ENCODE measurements at places on chromosomes 2 and 18.

GRCh38 chr18:32919799-32920198, 147.0 kb upstream of the KLHL14 start:
- no peaks in the 10 kb centered on the region for H3K27me3 ChIP-seq
- no peaks in the 10 kb centered on the region for H3K36me3 ChIP-seq
- peak overlapping the region; percentile 42 for H3K4me3 ChIP-seq
- peak overlapping the region; percentile 72 for H3K27ac ChIP-seq
- peaks cover 47% of the 10 kb centered on the region for H3K4me1 ChIP-seq

GRCh38 chr2:236665572-236666118, 96.0 kb downstream of the ACKR3 start:
- H3K27me3 ChIP-seq: peaks cover 5% of the 10 kb centered on the region
- H3K4me3 ChIP-seq: no peak overlapping the region
- H3K4me1 ChIP-seq: no peaks in the 10 kb centered on the region
- DNase-seq: no peak
- H3K36me3 ChIP-seq: no peaks in the 10 kb centered on the region
- no peak overlapping the region for H3K27ac ChIP-seq

- no peaks in the 10 kb centered on the region for H3K4me1 ChIP-seq
- no peak overlapping the region for H3K27ac ChIP-seq
- no peaks in the 10 kb centered on the region for H3K27me3 ChIP-seq
- no peaks in the 10 kb centered on the region for H3K36me3 ChIP-seq
- DNase-seq: no peak
- no peak overlapping the region for H3K4me3 ChIP-seq
Measured at GRCh38 chr2:212109217-212109616, 429.4 kb downstream of the ERBB4 start.

DNA sequence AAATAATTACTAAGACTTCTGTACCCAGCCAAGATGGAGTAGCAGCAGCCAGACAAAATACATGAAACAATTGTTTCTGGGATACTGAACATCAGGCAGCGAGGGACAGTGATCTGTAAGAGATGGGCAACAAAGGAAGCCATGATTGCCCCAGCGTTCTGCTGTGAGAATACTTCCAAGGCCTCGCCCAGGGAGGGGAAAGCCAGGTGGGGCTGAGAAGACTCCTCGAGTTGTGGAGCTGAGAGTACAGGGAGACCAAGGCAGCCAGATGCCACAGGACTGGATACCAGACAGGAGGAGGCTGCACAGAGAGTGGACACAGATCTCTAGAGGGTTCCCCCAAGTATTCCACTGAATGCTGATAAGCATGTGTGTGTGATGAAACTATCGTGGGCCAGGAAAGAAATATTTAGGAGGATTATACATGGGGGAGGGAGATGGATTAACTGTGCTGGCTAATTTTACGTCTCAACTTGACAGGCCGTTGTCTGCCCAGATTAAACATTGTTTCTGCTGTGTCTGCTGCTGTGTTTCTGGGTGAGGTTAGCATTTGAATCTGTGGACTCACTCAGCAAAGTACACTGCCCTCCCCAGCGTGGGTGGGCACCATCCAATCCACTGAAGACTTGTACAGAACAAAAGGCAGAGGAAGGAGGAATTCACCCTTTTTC, 10.2 kb upstream of the LIMS2 start:
- no peak for DNase-seq
- H3K4me3 ChIP-seq: no peak overlapping the region
- no peaks in the 10 kb centered on the region for H3K27me3 ChIP-seq
- H3K4me1 ChIP-seq: peaks cover 6% of the 10 kb centered on the region
- H3K27ac ChIP-seq: no peak overlapping the region

- H3K27me3 ChIP-seq: no peaks in the 10 kb centered on the region
- H3K27ac ChIP-seq: no peak overlapping the region
- no peaks in the 10 kb centered on the region for H3K4me1 ChIP-seq
- no peak overlapping the region for H3K4me3 ChIP-seq
Measured at GRCh38 chr2:135299658-135300244, 231.3 kb downstream of the ZRANB3 start.

- no peak overlapping the region for H3K27ac ChIP-seq
- no peak overlapping the region for H3K4me3 ChIP-seq
- H3K4me1 ChIP-seq: no peaks in the 10 kb centered on the region
- H3K36me3 ChIP-seq: no peaks in the 10 kb centered on the region
- DNase-seq: no peak
Measured at GRCh38 chr2:76415821-76416220, 705.1 kb upstream of the GCFC2 start.

GRCh38 chr2:42977270-42978174, 185.1 kb upstream of the HAAO start:
- DNase-seq: no peak
- H3K4me3 ChIP-seq: no peak overlapping the region
- H3K27ac ChIP-seq: no peak overlapping the region
- peaks cover 3% of the 10 kb centered on the region for H3K27me3 ChIP-seq

DNA sequence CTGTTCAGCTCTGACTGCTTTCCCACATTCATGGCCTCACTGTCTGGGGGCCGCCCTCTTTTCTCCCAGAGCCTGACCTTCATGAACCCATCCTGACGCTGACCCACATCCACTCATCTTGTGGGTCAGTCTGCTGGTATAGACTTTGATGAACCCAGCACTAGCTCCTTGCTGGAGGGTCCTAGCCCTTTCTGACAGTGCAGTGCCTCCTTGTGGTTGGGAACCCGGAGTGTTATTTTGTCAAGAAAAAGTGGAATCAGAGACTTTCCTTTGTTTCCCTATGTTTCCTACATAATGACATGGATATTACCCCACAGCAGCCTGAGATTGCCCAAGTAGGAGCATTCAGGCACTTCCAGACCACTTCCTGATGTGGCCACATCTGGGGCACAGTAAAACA, 19.3 kb upstream of the OSR1 start:
- no peaks in the 10 kb centered on the region for H3K36me3 ChIP-seq
- no peaks in the 10 kb centered on the region for H3K4me1 ChIP-seq
- no peak overlapping the region for H3K4me3 ChIP-seq
- H3K27ac ChIP-seq: no peak overlapping the region
- no peak for DNase-seq
- H3K27me3 ChIP-seq: peaks cover 27% of the 10 kb centered on the region

- peaks cover 6% of the 10 kb centered on the region for H3K4me1 ChIP-seq
- peaks cover 6% of the 10 kb centered on the region for H3K36me3 ChIP-seq
- H3K4me3 ChIP-seq: no peak overlapping the region
- no peak for DNase-seq
- no peaks in the 10 kb centered on the region for H3K27me3 ChIP-seq
- H3K27ac ChIP-seq: no peak overlapping the region
Measured at GRCh38 chr2:44372246-44372645, 10.5 kb downstream of the CAMKMT start.

DNA sequence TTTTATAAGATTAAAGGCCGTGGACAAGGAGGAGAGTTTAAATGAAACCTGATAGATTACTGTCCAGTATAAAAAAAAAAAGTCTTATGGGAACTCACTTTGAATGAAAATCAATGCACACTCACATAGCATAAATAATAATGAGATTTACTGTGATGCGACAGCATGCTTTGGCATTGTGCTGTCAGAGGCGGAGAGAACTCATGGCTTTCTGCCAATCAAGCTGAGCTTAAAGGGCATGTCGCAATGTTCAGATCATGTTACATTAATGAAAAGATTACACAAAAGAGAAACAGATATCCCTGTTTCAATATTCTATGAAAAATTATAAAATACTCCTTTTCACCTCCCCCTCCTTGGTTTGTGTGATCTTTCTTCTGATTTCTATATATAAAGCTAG, 310.8 kb downstream of the ERBB4 start:
- no peaks in the 10 kb centered on the region for H3K4me1 ChIP-seq
- H3K27ac ChIP-seq: no peak overlapping the region
- no peak overlapping the region for H3K4me3 ChIP-seq
- H3K36me3 ChIP-seq: no peaks in the 10 kb centered on the region
- H3K27me3 ChIP-seq: no peaks in the 10 kb centered on the region

GRCh38 chr2:98438190-98439133, 6.2 kb upstream of the INPP4A start:
- H3K36me3 ChIP-seq: no peaks in the 10 kb centered on the region
- no peaks in the 10 kb centered on the region for H3K27me3 ChIP-seq
- H3K4me3 ChIP-seq: no peak overlapping the region

DNA sequence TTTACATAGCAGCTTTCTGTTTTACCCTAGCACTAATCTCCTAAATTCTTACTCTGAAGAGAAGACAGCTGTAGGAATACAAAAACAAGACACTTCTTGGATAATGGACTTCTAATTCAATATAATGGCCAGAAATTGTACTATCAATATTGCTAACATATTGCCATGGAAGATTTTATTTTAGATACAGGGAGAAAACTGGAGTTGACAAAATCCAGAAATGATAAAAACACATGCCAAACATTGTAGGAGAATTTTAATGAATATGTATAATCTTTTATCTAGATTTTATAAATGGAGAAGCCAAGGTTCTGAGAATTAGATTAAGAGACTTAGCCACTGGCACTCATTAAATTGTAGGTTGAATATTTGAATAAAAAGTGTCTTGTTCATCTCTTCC, 1838.8 kb upstream of the LRRTM1 start:
- H3K27me3 ChIP-seq: no peaks in the 10 kb centered on the region
- H3K4me3 ChIP-seq: no peak overlapping the region
- no peak for DNase-seq
- H3K4me1 ChIP-seq: no peaks in the 10 kb centered on the region
- no peaks in the 10 kb centered on the region for H3K36me3 ChIP-seq

DNA sequence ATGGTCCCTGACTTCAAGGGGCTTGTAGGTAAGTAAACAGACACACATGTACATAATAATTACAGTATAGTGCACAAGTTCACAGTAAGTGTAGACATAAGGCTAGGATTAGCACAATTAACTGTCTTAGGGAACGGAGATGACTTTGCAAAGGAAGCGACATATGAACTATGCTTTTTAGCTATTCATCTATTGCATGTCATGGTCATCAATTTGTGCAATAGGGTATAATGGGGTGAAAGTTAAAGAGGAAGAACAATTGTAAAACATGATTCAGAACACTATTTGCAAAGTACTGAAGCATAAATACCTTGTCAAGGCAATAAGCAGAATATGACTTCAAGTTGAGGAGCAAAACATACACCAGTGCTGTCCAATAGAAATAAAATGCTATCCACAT, 112.3 kb upstream of the SLC8A1 start:
- no peaks in the 10 kb centered on the region for H3K36me3 ChIP-seq
- no peak overlapping the region for H3K27ac ChIP-seq
- no peaks in the 10 kb centered on the region for H3K27me3 ChIP-seq
- H3K4me3 ChIP-seq: no peak overlapping the region
- DNase-seq: no peak

GRCh38 chr2:44107086-44107740, 61.5 kb upstream of the PPM1B start:
- H3K27me3 ChIP-seq: no peaks in the 10 kb centered on the region
- peaks cover 11% of the 10 kb centered on the region for H3K4me1 ChIP-seq
- no peak overlapping the region for H3K4me3 ChIP-seq
- no peaks in the 10 kb centered on the region for H3K36me3 ChIP-seq
- DNase-seq: no peak

GRCh38 chr18:77067291-77068061, 65.1 kb downstream of the MBP start:
- H3K36me3 ChIP-seq: peaks cover 58% of the 10 kb centered on the region
- peak overlapping the region; percentile 64 for H3K4me3 ChIP-seq

DNA sequence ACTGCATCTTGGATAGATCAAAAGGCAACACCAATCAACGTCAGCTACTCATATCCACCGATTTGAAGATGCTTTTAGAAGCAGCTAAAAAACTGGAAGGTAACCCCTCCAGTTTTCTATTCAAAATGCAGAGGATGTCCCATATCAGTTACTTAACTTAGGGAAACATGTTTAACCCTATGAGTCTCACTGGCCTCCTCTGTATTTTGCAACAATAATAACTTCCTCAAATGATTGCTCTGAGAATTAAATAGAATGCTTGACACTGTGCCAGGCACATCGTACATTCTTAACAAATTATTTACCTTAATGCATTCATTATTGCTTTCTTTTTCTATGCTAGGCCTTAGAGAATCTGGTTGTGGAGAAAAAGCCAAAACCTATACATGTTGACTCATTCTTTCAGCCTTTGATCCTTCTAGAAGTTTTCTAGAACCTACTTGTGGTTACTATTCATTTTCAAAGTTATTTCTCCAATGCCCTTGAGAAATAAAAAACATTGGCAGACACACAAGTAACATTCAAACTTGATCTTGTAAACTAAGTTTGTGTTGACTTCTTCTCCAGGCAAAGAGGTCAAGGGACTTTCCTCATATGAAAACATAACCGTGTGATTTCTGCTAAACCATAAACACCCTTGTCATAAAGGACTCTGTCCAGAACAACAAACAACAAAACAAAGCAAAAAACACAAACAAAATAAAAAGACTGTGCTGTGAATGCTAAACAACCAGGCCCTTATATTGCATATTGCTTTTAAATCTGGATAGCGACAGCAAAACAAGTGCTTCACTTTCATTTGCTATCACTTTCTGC, 4.6 kb downstream of the DOCK10 start:
- H3K36me3 ChIP-seq: peaks cover 32% of the 10 kb centered on the region
- H3K27me3 ChIP-seq: no peaks in the 10 kb centered on the region
- no peak for DNase-seq
- peak overlapping the region; percentile 50 for H3K27ac ChIP-seq
- peaks cover 55% of the 10 kb centered on the region for H3K4me1 ChIP-seq

DNA sequence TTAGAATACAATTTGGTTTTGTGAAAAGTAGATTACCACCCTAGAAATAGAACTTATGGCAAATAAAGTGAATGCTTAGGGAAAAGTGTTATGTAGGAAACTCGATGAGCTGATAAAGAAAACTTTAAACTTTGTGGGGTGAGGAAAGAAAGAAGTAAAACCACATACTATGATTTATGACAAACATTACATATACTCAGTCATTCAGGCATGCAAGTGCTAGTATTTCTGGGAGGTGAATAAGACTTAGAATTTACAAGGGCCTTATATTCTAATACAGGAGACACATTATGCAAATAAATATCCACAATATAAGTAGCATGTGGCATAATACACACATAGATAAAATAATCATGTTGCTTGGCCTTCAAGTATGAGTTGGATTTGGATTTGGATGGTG, 618.1 kb downstream of the XIRP2 start:
- H3K36me3 ChIP-seq: no peaks in the 10 kb centered on the region
- no peaks in the 10 kb centered on the region for H3K4me1 ChIP-seq
- H3K27ac ChIP-seq: no peak overlapping the region

- H3K4me3 ChIP-seq: no peak overlapping the region
- no peak overlapping the region for H3K27ac ChIP-seq
- no peaks in the 10 kb centered on the region for H3K36me3 ChIP-seq
- DNase-seq: no peak
- peaks cover 4% of the 10 kb centered on the region for H3K27me3 ChIP-seq
Measured at GRCh38 chr2:33342171-33342570, 134.3 kb upstream of the RASGRP3 start.

GRCh38 chr2:234881413-234882241, 70.2 kb upstream of the SH3BP4 start:
- no peak for DNase-seq
- no peak overlapping the region for H3K4me3 ChIP-seq
- H3K27me3 ChIP-seq: peaks cover 8% of the 10 kb centered on the region
- no peak overlapping the region for H3K27ac ChIP-seq
- H3K4me1 ChIP-seq: no peaks in the 10 kb centered on the region

DNA sequence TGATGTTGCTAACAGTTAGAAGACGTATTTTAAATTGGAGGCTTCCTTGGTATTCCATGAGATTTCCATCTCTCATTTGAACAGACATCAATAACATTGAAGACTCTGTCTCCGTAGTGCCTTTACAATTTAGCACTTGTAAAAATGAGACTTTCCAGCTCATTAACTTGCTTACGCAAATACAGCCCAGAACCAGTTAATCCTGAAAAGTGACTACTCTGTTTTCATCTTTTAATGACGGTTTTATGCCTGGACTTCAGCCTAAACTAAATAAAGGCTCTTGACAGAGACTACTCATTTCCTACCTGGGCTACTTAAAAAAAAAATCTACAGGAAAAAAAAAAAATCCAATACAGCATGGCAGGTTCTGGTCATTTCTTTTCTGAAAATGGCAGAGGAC, 148.6 kb downstream of the LRATD1 start:
- H3K27ac ChIP-seq: no peak overlapping the region
- DNase-seq: no peak
- H3K4me3 ChIP-seq: no peak overlapping the region
